ENCODE measurements at places on chromosomes 12 and 14.
A peak's percentile ranks its signal among the peaks of the same experiment; 100 is the strongest.

DNA sequence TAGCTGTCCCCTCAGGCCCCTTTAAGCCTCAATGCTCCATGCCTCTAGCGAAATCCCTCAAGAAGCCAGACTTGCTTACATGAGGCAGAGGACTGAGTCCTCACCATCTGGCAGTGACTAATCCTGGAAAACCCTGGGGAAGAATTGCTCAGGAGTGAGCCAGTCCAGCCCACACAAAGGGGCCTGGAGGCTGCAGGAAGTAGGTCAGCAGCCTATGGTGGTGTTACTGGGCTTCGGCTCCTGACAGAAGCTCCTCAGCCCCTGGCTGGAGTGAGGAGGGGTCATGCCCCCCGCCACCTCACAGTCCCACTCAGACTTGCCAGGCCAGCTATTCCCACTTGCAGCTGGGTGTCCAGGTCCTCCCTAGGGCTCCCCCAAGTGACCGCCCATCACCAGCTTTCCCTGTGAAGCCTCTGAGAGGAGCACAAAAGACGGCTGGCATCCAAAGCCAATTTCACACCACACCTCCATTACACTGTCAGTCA, 250.5 kb downstream of the DPF3 start:
- peak; percentile 96 for DNase-seq

GRCh38 chr14:69650948-69651369, 39.6 kb downstream of the SUSD6 start:
- DNase-seq, result no peak

- peak; percentile 12 for DNase-seq
Observed at GRCh38 chr14:36344211-36344610, 23.8 kb upstream of the MBIP start.

DNA sequence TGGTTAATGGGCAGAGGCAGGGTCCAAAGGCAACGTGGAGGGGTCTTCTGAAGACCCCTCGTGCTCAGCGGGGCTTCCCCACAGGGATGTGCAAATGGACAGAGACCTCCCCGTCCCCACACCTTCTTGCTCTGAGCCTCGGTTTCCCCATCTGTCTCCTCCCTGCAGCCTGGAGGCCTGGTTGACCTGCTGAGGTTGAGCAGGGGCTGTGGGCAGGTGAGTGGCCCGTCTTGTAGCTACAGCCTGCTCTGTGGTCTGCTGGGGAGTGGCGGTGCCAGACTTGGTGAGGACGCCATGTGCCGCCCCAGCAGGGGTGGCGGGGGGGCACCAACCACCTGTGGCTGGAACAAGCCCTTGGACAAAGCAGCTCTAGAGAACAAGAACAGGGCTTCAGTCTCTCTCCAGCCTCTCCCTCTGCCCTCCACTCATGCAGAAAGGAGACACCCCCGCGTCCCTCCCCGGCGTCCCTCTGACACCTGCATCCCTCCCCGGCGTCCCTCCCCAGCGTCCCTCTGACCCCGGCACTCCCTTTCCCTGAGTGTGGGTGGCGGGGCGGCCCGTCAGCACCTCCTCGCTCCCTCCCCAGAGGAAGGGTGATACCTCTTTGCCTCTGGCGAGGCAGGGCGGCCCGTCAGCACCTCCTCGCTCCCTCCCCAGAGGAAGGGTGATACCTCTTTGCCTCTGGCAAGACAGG, 83.7 kb downstream of the NOC4L start:
- no peak for DNase-seq

- DNase-seq, result no peak
Observed at GRCh38 chr12:130074661-130075406, 87.4 kb upstream of the FZD10 start.

DNA sequence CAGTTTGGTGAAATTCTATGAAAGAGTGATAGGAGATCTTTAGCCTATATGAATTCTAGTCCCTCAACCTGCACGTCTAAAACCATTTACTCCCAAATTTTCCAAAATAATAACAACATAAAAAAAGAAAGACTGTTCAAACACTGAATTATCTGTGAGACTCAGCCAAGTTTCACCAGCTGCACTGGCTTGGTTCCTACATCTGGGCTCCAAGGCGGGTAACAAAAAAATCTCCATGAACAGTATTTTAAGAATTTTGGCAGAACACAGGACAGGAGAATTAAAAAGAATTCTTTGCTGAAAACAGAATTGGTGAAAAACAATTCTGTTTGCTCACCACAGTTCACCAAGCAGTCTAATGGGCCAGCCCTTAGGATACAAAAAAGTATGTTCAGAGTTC, 536.8 kb upstream of the ATP2B1 start:
- DNase-seq, result no peak

DNA sequence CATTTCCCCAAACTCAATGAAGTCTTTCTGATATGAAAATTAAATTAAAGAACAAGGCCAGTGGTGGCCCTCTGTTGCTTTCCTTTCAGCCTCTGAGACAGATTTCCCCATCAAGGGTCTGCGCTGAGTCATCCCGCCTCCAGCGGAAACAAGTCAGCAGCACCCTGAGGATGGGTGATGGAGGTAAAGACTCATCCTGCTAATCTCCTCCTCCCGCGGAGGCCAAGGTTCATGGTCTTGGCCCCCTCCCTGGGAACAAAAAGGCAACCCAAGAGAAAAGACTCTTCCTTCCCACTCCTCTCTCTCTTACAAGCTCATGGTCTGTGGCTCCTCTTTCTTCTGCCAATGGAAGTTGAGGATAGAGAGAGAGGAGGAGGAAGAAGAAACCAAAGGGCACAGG, 9.0 kb upstream of the NUMB start:
- DNase-seq, result no peak

DNA sequence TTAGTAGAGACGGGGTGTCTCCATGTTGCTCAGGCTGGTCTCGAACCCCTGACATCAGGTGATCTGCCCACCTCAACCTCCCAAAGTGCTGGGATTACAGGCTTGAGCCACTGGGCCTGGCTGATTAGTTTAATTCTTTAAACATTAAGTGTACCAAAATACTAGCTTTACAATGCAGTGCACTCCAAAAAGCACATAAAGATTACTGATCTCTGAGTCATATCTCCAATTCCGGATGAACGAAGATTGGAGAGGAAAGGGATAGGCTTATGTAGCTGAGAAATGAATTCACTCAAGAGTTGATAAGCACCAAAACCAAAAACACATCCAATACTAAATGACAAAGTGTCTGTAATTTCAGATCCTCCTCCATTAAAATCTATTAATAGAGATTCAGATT, 15.1 kb downstream of the NAV3 start:
- DNase-seq, result no peak

DNA sequence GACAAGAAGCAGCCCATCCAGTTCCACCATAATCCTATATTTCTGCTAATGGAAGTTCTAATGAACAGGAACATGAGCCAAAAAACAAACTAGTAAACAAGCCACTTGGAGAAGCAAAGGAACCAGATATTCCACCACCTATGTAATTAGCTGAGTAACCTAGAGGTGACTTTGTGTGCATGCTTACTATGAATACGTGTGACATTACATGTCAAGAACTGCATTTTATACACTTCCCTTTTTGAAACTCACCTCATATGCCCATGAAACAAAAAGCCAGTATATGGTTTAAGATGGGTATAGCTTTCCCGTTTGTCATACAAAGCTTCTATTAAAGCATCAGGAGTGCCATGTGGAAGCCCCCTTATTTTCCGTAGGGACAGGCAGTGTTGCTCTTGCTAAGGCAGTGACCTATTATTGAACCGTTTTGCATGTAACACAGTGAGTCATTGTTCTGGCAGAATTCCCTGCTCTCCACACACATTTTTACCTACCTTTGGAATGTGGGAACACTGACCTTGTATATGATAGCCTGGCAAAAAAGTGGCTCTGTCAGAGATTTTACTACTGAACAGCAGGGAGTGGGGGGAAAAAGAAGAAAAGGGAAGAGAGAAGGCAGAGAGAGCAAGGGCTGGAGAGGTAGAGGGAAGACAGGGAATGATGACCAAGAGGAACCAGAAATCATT, 34.8 kb upstream of the FRMD6 start:
- DNase-seq, result peak; percentile 90

- no peak for DNase-seq
Observed at GRCh38 chr12:88630561-88630960, 50.3 kb upstream of the KITLG start.

DNA sequence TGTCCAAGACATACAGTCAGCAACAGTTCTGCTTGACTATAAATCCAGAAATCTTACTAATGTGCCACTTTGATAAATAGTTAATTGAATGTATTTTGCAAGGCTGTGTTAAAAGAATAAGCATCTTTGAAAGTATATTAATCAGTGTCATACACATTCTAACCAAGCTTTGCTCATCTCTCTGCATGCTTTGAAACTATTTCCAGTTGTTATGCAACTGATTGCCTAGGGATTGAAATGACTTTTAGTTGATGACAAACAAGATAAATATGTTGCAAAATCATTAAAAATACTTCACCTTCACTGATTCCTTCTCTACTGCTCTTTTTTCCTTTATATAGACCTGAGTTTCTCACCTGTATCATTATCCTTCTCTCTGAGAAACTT, 91.3 kb downstream of the AEBP2 start:
- no peak for DNase-seq

DNA sequence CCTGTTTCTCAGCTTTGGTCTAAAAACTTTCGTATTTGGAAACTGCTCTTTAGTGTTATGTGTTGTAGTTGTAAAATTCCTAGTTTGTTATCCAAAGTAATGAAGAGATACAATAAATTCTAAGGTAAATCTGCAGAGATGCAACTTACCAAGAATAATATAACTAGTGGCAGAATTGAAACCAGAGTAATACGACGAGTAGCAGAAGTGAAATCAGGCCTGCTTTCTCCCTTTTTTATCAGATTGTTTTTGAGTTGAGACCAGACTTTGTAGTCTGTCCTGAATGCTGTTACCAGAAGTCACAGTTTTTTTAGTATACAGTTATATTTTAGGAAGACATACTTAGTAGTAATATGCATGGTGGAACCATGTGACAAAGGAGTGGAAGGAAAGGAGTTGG, 12.5 kb downstream of the PAPOLA start:
- DNase-seq, result no peak

- no peak for DNase-seq
Observed at GRCh38 chr14:33026850-33027430, 88.3 kb downstream of the NPAS3 start.

- no peak for DNase-seq
Observed at GRCh38 chr12:62722971-62723680, 211.8 kb downstream of the PPM1H start.

- no peak for DNase-seq
Observed at GRCh38 chr14:72553656-72554055, 340.2 kb downstream of the DPF3 start.
